ENCODE measurements at places on chromosomes 11 and 22.

DNA sequence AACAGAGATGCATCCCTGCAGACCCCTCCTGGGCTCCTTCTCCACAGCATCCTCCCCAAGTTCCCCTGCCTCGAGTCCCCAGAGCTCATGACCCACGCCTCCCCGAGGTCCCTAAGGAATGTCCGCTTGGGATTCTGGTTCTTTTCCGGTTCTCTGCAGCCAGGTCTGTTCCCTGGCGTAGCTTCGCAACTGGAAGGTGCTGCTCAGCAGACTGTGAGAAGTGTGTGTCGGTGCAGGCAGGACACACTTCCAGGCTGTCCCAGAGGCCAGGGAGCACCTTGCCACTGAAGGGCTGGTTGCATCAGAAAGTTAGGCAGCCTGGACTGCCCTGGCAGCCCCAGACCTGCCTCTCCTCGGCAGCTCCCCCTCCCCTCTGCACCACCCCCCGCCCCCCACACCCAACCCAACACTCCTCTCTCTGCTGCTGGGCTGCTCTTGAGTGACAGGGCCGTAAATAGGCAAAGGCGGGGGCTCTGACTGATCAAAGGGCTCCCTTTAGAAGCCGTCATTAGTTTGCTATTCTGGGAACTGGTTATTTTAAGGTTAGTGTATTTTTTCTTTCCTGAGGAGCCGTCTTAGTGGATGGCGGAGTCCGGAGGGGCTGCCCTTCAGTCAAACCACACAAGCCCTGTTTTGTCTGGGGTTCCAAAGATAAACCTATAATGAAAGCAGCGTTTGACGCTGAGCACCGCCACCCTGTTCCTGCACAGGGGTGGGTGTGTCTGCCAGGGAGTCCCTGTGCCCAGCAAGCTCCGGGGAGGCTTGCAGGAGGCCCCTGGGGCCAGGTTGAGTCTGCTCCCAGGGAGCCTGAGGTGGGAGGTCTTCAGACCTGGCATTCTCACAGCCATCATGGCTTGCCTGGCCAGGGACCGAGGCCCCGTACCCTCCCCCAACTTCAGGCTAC is 88.6 kb upstream of the KCNQ1OT1 start:
- no peak for DNase-seq

DNA sequence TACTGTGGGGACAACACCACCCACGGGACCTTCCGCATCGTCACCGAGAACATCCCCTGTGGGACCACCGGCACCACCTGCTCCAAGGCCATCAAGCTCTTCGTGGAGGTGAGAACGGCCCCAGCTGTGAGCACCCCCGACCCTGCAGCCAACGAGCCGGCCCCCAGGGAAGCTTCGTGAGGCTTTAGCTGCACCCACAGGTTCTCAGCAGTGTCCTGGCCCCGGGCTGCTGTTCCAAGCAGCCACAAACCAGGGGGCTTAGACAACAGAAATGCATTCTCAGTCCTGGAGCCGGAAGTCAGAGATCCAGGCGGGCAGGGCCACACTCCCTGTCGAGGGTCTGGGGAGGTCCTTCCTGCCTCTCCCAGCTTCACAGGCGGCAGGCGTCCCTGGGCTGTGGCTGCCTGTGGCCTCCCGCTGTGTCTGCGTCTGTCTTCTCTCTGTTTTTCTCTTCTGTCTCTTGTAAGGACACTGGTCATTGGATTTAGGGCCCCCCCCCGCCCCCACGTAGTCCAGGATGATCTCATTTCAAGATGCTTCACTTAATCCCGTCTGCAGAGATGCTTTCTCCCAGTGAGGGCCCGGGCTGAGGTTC is 12.5 kb downstream of the MUC5B start:
- no peak for DNase-seq

DNA sequence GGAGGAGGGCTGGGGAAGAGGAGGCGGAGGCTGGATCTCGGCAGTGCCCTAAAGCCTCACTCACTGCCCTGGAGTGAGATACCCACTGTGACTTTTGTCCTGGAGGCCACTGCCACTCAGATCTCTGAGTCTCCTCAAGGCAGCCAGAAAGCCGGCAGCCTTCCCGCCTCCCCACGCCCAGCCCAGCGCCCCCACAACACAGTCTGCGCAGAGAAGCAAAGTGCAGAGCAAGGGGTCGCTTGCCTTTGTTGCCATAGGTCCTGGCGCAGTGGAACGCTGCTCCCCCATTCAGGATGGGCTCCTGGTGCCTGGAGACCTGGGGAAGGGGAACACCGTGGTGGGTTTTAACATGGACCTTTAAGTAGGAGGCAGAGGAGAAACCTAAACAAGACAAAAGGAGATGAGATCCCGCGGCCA is 17.6 kb downstream of the PATZ1 start:
- no peak for DNase-seq

GRCh38 chr11:60193687-60194433 is 11.0 kb upstream of the MS4A6A start:
- DNase-seq, result peak; percentile 4

DNA sequence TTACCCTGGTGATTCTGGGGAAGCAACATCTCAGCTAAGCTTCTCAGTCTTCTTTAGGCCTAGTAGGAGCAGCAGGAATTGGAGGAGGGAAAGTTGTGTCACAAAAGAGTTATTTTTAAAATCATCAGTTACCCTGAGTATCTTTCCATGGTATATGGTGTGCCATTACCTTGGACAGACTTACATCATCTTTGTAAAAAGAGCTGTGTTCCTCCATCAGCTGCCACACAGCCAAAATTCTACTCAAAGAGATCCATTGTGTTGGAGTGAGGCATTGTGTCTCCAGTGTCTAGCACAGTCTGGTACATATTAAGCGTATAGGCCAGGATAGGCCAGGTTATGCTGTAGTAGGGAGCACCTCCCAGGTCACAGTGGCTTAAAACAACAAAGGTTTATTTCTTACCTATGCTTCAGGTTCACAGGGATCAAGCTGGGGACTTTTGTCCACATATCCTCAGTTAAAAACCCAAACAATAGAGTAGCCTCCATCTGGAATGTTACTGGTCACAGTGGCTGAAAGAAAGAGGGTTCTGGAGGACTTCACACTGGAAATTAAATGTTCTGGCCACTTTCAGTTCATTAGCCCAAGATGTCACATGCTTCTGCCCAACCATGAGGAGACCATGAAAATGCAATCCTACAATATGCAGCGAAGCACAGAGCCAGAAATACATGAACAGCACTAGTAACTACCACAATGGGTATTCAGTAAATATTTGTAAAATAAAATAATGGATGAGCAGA is 9.9 kb upstream of the TMPRSS5 start:
- DNase-seq, result no peak

DNA sequence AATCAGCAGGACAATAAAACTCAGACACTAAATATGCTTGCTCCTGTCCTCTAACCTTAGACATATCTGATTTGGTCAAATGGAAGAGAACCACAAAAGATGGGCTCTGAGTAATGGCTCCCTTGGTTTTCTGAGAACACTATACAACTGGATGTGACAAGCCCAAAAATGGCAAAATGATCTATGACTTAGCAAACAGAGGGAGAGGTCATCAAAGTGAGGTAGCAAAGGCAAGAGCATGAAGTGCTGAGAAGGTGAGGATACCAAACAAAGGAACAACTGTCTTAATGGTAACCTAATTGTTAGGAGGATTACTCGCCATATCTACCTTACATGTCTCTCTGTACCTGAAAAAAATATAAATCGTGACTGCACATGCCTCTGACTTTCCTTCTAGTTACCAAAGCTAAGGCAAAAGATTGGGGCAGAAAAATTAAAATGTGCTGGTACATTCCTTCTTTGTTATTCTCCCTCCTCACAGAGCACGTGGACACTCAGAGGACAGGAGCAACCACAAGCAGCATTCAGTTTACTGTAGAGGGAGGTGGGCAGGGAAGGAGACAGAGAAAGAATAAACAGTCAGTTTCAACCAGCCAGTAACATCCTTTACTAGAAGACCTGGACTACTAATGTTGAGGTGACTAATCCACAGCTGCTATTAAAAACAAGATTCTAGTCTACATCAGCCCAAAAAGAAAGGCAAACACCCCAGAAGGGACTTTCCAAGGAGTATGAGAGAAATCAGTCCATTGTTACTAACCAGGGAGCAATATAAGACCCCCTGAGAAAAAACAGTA is 88.8 kb downstream of the AMBRA1 start:
- no peak for DNase-seq

DNA sequence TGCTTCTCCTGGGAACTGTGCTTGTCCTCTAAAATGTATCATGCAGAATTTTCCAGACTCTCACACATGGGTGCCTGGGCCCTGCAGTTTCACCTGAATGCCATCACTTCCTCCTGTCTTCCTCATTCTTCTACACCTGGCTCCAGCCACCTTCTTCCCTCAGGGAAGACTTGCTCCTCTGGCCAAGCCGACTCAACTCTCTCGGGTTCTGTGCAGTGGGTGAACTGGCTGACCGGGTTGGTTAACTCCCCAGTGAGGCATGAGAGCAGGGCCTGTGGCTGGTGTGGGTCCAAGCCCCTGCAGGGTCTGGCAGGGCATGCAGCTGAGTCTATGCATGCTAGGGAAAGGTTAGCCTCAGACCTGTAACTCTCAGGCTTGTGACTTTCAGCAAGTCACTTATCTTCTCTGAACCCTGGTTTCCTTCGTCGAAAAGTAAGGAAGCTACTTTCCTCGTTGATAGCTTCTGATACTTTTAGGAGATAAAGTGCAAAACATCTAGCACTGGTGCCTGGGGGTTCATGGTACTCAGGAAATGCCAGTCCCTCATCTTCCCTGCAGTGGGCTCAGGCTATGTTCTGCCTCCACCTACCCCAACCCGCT is 11.9 kb downstream of the CD82 start:
- no peak for DNase-seq

GRCh38 chr22:41254230-41254629 is 13.5 kb upstream of the CHADL start:
- DNase-seq, result no peak

DNA sequence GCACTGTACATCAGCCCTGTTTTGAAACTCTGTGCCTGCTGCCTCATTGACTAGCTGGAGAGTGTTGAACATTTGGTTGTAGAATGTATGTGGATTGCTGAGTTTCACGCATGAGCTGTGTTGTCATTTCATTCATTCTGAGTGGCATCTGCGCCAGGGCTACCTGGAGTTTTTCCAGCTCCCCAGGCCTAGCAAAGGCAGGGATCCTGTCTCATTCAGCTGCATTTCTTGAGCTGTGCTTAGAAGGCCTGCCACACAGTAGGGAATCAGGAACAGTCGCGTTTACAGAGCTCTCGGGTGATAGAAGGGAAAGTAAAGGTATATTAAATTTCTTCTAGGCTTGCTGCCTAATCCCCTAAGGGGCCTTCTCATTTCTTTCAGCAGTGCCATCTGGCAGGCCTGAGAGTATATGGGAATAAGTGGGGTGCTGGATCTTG is 44.3 kb downstream of the PTPRJ start:
- no peak for DNase-seq

GRCh38 chr11:130761560-130762220 is 154.6 kb downstream of the SNX19 start:
- no peak for DNase-seq

DNA sequence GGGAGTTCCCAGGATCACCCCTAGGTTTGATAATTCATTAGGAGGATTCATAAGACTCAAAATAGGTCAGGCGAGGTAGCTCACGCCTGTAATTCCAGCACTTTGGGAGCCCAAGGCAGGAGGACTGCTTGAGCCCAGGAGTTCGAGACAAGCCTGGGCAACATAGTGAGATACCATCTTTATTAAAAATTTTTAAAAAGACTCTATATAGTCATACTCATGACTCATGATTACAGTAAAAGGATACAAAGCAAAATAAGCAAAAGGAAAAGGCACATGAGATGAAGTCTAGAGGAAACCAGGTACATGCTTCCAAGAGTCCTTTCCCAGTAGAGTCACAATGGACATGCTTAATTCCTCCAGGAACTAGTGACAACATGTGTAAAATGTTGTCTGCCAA is 13.9 kb upstream of the PTS start:
- no peak for DNase-seq

DNA sequence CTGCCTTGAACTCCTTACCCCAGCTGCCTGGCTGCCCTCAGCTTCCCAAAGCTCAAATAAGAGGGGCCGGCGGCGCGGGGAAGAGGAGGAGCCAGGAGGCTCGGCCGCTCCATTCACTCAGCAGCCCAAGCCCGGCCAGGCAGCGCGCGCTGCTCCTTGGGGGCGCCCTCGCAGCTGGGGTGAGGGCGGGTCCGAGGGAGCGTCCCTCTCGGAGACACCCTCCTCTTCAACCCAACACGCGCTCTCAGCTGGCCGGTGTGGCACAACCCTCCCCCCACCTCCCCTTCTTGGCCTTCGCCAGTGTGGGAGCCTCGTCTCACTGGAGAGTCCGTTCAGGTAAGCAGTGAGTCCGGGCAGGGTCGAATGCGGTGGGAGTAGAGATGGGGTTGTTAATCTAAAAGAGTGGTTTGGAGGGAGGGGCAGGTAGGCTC is at the start of gene WT1:
Gene WT1, minus strand, starts transcription at position 29 of the 431 bp plus-strand sequence.
- no peak for DNase-seq

DNA sequence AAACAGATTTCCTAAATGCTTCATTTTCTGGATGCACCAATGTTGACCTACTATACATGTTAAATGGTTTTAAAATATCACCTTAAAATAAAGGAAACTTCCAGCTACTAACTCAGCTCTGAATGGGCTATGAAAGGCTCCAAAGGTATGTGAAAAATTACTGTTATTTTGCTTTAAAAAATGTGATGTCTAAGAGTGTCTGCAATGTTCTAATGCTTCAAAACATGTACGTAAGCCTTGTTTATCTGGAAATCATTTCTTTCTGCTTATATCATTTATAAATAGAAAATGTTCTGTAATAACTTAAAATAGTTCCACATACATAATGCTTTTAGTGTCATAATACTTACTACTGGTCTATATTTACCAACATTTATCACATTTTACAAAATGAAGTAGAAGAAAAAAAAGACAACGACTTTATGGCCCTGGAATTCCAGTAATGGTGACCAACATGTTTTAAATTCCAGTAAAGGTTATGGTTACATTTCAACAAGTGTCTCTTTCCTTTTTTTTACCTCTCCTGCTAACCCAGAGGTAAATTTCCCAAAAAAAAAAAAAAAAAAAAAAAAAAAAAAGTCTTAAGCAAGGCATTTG is 2.5 kb downstream of the BDNF start:
- DNase-seq, result no peak

- DNase-seq, result no peak
Observed at GRCh38 chr11:44568658-44569473, 3.4 kb downstream of the CD82 start.
